ENCODE measurements at places on chromosomes 5 and 9. TPM values are rescaled to one million over a fixed set of nuclear protein-coding genes. Genes with fewer than 3 reads are reported as not detected.

DNA sequence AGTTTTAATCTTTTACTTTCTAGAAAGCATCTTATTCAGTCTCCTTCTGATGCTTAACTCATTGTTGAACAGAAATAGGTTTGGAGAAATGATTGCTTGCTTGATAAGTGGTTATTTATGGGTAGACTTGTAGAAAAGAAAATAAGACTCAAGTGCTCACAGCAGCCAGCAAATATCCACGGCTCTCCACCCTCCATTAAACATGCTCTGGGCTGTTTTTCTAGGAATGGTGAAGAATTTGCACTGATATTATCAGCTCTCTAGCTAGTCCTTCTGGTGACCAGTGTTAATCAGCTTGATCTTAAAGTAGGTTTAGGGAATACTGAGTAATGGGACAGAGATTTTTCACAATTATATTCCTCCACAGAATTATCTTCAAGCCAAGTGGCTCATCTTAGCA, 60.6 kb downstream of the SLC1A3 start:
- DNase-seq: no peak

DNA sequence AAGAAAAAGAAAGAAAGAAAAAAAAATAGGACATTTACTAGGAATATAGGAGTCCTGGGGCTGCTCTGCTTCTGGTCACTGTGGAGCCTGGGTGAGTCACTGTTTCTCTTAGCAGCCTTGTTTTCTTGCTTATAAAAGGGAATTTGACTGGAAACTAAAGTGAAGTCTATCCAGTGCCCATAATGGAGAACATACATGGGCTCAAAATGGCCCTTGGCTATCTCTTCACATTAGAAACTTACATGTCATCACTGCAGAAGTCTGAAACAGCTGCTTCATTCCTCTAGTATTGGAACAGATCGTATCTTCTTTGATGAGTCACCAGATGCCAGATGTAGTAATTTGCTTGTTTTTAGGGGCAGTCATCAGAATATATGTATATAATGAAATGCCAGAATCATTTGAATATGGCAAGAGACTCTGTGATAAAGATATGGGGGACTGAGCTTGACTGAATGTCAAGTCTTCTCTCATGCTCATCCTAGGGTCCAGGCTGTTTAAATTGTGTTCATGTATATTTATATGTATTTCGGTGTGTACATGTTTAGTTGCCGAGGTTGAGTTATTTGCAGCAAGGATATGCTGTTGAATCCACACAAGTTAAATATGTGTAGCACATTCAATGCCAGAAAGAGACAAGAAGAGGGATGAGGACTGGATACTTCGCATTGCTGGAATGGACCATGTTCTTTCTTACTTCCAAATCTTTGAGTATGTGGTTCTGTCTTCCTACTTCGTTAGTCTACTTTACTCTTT, 56.7 kb downstream of the SGCD start:
- DNase-seq: no peak

GRCh38 chr5:9545136-9545991, 511 bp downstream of the SEMA5A start:
- DNase-seq: no peak

- no peak for DNase-seq
Measured at GRCh38 chr9:112007575-112008240, 111.1 kb downstream of the UGCG start.

DNA sequence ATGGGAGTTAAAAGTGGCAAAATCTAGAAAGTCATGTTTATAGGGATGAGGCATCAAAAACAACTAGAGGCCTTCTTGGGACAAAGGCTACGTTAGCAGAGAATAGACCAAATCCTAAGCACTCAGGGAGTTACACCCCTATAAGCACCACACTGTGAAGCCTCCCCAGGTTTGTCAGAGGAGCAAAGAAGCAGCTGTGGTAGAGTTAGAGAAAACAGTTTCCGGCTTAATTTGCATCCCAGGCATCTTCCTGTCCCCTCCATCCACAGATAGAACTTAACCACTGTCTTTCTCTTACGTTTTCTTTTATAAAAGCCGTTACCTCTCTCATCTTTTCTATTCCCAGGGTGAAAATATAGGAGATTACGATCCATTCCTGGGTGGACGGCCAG, 188.6 kb upstream of the KLF9 start:
- DNase-seq: no peak

DNA sequence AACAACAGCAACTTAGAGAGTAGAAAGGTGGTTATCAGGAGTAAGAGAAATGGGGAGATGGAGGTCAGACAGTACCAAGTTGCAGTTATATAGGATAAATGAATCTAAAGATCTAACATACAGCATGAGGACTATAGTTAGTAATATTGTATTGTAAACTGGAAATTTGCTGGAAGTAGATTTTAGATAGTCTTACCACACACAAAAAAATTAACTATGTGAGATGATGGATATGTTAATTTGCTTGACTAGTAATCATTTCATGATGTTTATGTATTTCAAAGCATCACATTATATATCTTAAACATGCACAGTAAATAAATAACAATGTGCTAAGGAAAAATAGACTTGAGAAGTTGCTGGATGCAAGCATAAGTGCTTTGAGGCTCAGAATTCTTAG, 622.1 kb downstream of the CCDC171 start:
- no peak for DNase-seq

DNA sequence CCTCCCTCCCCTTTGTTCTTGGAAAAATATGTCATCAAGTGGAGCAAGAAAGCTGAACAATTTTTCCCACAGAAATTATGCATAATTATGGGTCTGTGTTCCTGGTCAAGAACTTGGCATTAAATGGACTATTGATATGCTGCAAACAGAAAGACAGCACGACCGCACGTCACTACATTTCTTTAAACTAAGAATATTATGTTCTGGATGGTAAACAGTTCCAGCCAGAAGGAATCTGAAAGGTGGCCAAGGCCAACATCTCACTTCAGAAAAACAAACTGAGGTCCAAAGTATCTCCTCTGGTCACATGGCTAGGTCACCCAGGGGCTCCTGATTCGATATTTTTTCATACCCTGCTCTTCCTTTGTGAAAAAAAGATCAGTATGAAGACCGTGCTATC, 173.3 kb upstream of the GAS1 start:
- DNase-seq: no peak

DNA sequence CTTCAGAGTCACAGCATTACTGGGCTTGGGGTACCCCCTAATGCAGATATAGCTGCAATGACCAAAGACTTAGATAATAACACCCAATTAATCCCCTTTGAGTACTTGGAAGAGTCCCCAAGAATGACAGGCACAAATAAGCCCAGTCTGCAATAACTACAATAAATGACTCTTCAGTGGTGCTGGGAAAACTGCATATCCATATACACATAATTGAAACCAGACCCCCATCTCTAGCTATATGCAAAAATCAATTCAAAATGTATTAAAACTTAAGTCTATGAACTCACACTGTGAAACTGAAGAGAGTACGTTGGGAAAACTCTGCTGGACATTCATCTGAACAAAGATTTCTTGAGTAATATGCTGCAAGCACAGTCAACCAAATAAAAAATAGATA, 422.5 kb downstream of the CDH18 start:
- no peak for DNase-seq

DNA sequence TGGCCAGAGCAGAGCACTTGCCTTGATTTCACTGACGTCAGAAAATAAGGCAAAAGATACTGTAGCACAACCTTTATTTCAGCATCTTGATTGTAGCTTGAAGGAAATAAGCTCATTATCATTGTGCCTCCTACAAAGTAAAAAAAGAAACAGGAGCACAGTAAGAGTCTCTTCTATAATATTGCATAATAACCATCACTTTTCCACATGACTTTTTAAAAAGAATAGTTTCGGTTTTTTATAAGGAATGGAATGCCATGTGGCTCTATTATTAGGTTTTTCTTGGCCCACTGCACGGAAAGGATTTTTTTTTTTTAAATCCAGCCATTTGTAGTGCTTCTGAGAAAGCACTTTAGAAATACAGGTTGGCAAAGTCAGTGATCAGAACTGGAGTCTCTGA, 655.3 kb downstream of the LRRC70 start:
- no peak for DNase-seq

DNA sequence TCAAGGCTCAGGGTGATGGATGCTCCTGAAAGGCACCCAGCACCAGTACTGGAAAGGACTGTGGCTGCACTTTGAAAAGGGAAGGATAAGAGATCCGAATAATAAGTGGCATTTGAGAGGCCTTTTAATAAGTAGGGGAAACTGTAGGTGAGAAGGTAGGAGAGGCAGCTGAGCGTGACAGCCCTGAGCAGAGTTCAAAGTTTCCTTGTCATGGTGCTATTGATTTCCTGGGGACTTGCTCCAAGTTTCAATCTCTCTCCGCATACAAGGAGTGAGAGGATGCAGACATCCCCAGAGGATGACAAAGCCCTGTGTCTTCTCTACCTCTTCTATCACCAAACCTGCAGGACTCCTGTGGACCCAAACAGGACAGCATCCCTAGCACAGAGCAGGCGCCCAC, 354.5 kb downstream of the SPOCK1 start:
- DNase-seq: no peak

DNA sequence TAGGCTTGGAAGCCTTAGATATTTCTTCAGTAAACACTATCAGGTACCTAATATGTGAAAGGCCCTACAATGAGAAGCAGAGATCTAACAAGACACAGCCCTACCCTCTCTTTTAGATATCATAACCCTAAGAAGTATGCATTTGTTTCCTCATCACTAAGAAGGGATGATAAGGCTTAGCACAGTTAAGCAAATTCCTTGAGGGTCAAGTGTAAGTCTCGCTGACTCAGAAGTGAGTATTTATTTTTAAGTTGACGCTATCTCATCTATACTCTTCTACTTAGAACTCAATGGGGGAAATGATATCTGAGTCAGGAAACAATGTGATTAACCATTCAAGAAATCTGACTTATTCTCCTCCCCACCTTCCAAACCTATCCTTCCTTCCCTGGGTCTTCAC, 149.7 kb downstream of the ESM1 start:
- no peak for DNase-seq

GRCh38 chr5:133742431-133742988, 130.2 kb upstream of the FSTL4 start:
- no peak for DNase-seq

- DNase-seq: no peak
Measured at GRCh38 chr5:55720188-55720703, 8.1 kb upstream of the SLC38A9 start.

DNA sequence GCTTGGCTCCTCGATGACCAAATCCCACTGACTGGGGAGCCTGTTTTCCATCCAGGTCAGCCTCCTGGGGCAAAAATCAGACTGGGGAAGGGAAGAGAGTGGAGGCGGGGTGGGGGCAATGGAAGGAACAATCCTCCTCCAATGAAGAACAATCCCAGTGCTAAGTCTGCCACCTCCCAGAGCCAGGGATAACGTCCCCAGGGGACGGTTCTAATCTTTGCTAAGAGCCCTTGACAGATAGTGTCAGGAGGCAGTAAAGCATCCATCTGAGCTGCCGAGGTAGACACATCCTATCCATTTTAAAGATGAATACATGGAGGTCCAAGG, 298.5 kb upstream of the MSX2 start:
- DNase-seq: no peak

DNA sequence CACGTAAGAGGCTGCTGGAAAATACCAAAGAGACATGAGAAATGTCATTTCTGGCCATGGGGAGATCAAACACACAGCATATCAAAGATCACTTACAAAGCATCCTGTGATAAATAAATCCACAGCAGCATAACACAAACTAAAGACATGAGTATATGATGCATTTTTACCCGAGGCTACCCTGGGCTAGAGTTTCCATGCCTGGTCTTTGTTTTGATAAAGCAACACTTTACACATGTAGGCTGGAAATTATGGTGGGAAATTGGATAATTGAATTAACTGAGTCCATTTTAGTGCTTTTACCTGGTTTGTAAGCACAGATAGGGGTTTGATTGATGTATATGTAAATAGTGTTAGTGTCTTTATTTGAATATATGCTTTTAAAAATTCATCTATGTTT, 288.4 kb downstream of the AOPEP start:
- no peak for DNase-seq

DNA sequence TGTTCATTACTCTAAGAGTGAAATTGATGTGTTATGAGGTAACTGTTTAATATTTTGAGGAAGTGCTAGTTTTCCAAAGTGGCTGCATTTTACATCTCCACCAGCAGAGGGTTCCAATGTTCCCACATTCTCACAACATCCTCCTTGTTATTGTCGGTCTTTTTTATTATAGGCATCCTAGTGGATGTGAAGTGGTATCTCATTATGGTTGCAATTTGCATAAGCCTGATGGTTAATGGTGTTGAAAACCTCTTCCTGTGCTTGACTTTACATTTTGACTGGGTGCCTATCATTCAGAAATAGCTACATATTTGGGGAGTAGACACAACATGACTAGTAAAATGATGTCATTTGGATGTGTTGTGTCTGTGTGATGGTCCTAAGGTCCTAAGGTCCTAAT, 143.6 kb downstream of the MRPS30 start:
- no peak for DNase-seq

- no peak for DNase-seq
Measured at GRCh38 chr5:14064841-14065240, 78.3 kb upstream of the TRIO start.

DNA sequence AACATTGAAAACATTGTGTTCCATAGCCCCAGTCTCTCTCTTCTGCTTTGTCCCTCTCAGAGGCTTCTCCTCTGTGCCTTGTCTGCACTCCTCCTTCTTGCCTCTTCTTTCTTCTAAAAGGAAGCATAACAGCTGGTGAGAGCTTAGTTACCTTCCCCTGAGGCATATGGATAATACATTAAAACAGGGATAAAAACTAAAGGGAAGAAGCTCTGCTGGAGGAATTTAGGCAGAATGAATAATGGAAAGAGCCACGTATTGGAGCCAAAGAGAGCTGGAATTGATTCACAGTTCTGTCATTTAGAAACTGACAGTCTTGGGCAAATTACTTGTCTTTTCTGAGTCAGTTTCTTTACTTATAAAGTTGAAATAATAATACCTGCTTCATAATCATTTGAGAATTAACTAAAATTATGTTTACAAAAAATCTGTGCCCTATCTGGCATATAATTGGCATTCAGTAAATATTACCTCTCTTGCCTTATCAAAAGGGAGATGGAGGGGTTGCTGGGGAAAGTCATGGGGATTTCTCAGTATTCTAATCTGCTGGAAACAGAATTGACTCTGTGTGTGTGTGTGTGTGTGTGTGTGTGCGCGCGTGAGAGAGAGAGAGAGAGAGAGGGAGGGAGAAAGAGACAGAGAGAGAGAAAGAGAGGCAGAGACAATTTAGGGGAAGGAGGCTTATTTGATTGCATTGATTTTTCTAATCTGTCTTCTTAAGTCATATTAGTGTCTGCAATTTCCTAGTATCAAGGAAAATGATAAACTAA, 20.2 kb downstream of the ZNF474 start:
- DNase-seq: no peak

- DNase-seq: no peak
Measured at GRCh38 chr9:27977931-27978330, 404.6 kb upstream of the C9orf72 start.

GRCh38 chr9:83238871-83239640, 176.1 kb upstream of the RASEF start:
- DNase-seq: no peak

- no peak for DNase-seq
Measured at GRCh38 chr5:136781464-136781863, 416.1 kb upstream of the TRPC7 start.

- DNase-seq: no peak
Measured at GRCh38 chr5:24750355-24750754, 105.6 kb upstream of the CDH10 start.

GRCh38 chr5:73030995-73031394, 75.2 kb downstream of the FCHO2 start:
- no peak for DNase-seq

The SRD5A1 gene
- 11.2 TPM for polyA plus RNA-seq

The CNTLN gene
- 12.2 TPM for polyA plus RNA-seq

The DMRTA1 gene
- 1.1 TPM for polyA plus RNA-seq

The LIFR gene
- 86.3 TPM for polyA plus RNA-seq

The CYLC2 gene
- polyA plus RNA-seq: not detected

The EDIL3 gene
- polyA plus RNA-seq: 57.6 TPM

The CSF1R gene
- 14.7 TPM for polyA plus RNA-seq

The TRAPPC13 gene
- 26.6 TPM for polyA plus RNA-seq

The RANBP3L gene
- polyA plus RNA-seq: 6.8 TPM

Measured in right renal pelvis (tissue), 4 donors.